Ureter (tissue), 1 donor: ENCODE measurements at places on chromosomes 4 and X.

DNA sequence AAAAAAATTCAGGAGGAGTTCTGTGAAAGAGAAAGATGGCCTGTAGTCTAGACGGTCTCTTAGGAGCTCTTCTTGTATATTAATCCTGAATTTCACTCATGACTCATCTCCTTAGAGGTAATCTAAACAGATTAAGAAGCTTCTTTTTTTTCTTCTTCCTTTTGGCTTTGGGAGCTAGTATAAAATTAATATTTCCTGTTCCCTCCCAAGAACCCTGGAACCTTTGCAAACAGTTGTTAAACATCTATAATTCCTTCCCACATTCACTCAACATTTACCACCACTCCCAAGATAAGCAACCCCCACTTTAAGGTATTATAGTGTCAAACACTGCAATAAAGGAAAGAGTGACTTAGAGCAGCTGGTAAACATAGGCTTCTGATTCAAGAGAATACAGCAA lies 146.4 kb upstream of the EDNRA start:
- DNase-seq = no peak

GRCh38 chrX:114272096-114272686 lies 311.7 kb upstream of the HTR2C start:
- no peak for DNase-seq

GRCh38 chrX:1813809-1814208 lies 198.9 kb downstream of the ASMT start:
- no peak for DNase-seq

GRCh38 chr4:131339137-131339536 lies 1810.0 kb upstream of the PCDH10 start:
- DNase-seq = no peak

DNA sequence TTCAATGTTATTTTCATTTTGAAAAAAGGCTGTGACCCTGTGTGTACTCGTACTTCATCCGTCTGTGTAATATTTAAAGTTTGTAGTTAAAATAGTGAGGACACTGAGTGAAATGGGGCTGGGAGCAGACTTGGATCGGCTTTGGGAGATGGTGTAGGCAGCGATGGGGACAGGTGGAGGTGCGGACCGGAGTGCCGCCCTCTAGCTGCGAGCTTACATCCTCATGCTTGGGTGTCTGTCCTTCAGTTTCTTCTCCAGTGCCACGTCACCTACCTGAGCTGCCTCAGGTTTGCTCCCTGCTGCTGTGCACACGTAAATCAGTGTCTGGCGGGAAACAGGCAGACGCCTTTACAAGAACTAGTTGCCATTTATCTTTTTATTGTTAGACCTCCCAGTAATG lies 146.1 kb downstream of the GPR143 start:
- DNase-seq = no peak

DNA sequence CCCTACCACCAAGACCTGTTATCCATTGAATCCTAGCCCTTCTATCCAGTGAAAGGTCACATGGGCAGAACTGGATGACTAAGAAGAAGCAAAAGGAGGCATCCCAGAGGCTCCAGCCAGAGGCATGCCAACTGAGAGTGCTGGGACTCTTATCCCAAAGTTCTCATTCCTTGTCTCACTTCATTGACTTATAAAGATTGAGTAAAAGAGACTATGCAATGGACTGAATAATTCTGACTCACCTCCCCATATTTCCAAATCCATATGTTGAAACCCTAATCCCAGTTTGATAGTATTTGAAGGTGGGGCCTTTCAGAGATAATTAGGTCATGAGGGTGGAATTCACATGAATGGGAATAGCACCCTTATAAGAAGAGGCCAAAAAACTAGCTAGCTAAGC lies 131.4 kb downstream of the COL25A1 start:
- no peak for DNase-seq

- no peak for DNase-seq
Observed at GRCh38 chr4:160142579-160142978, 1039.7 kb downstream of the RAPGEF2 start.

DNA sequence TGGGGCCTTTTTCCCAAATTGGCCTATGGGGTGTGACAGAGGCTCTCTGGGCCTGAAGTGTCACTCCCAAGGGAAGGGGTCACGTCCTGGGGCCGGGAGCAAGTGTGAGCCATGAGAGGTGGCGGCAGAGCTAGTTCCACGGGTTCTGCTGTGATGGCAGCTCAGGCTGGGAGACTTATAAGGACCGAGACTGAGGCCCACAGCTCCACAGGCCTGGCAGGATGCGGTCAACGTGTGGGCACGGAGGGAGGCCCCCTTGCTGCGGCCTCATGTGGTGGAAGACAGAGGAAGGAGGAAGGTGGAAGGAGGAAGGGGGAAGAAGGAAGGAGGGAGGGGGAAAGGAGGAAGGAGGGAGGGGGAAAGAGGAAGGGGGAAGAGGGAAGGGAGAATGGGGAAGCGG lies 7.2 kb upstream of the CPLX1 start:
- no peak for DNase-seq

DNA sequence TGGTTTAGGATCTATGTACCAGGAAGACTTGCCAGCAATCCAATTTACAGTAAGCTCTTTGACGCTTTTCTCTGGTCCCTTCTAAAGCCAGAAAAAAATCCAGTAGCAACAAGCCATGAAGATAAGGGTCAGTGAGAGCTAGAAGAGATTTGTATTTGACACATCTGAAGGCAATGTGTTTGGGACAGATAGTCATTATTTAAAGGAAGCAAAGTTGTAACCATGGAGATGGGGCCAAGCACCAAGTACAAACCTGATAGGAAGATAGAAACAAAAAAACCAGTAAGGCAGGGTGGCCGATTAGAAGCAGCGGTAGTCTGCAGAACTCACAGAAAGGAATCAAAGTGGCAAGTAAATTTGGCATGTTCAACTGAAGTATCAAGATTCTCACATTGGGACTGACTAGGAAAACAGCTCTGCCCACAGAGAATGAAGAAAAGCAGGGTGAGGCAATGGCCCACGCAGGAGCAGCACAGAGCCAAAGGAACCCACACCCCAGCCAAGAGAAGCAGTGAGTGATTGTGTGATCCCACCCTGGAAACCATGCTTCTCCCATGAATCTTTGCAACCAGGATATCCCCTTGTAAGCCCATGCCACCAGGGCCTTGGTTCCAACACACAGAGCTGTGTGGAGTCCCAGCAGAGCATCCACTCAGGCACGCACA lies 12.9 kb upstream of the C4orf54 start:
- no peak for DNase-seq

GRCh38 chr4:66639361-66639760 lies 905.9 kb downstream of the CENPC start:
- no peak for DNase-seq

GRCh38 chrX:131213400-131213799 lies 75.7 kb downstream of the IGSF1 start:
- DNase-seq = no peak

DNA sequence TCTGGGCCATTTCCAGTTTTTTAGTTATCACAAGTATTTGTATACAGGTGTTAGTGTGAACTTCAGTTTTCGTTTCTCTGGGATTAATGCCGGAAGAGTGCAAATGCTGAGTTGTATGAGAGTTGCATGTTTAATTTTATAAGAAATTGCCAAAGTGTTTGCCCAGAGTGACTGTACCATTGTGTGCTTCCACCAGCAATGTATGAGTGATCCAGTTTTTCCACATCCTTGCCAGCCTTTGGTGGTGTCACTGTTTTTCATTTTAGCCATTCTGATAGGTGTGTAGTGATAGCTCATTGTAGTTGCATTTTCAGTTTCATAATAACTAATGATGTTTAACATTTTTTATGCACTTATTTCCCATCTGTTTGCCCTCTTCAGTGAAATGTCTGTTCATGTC lies 18.4 kb downstream of the PLS3 start:
- DNase-seq = no peak

DNA sequence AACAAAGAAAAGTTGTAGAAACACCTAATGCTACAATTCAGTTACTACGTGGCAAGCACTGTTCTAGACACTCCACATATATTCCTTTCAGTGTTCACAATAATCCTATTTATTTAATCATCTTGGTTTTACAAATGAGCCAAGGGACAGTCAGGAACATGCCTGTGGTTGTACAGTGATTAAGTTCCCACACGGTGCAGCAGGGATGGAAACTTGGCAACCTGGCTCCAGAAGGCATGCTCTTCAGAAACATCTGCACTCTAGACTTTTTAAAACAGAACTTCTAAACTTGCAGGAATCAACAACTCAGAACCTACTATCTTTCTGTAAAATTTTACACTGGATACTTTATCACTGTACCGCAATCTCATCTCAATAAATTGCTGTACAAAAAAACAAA lies 32.1 kb downstream of the TAPT1 start:
- no peak for DNase-seq

DNA sequence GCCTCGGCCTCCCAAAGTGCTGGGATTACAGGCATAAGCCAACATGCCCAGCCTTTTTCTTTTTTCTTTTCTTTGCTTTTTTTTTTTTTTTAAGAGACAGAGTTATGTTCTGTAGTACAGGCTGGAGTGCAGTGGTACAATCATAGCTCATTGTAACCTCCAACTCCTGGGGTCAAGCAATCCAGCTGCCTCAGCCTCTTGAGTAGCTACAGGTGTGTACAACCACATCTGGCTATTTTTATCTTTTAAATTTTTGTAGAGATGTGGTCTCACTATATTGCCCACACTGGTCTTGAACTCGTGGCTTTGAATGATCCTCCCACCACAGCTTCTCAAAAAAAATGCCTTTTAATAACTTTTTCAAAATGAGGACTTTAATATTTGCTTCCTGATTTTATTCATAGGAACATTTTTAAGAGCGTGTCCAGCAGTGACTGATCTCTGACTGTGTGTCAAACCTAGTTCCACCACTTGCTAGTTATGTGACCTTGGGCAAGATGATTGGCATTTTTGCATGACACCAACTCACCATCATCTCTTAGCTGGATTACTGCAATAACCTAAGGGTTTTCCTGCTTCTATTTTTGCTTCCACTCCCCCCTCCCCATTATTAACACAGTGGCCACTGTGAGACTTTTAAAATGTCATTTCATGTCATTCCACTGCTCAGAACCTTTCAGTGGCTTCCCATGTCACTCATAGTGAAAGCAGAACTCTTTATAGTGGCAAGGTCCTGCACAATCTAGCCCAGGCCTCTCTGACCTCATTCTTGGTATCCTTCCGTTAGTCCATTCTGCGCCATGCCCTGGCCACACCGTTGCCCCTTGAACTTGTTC lies 4.5 kb upstream of the TNIP3 start:
- DNase-seq = no peak

DNA sequence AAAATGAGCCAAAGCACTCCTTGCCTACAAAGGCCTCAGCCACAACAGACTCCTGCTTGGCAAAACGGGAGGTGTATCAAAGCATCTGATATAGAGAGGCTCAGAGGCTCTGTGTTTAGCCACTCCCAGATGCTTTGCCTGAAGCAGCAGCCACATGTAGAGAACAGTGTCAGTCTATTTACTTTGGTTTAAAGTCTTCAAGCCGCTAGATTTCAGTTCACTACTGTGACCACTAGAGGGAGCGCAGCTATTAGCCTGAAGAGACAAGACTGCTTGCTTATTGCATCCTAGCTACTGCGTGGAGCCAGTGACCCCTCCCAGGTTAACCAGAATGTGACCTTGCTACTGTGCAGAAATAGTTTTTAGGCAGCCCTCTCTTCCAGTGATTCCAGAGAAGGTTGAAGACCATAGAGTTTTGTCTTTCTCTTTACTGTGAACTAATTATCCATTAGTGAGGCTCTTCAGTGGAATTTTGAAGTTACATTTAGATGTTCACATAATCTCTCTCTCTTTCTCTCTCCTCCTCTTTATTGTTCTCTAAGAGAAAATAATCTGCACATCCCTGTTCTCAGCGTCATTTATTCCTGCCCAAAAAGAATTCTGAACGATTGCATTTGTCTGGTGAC lies 39.3 kb downstream of the BMP3 start:
- DNase-seq = peak; percentile 78

DNA sequence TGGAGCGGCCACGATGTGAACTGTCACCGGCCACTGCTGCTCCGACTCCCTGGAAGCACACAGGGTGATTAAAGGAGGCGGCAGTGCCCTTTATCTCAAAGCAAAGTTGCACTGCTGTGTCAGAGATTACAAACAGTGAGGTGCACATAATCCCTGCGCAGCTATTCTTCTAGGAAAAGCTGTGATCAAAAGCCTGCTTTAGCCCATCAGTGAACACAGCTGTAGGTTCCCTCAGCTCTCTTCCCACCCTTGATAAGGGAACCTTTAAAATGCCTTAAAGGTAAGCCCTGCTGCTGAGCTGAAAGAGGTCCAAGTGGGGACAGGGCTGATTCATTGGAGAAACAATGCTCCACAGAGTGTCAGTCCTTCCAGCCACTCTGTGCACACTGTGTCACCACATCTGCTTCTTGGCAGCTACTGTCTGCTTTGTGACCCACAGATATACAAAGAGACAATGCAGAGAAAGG lies 127.6 kb downstream of the EIF4E start:
- DNase-seq = no peak

DNA sequence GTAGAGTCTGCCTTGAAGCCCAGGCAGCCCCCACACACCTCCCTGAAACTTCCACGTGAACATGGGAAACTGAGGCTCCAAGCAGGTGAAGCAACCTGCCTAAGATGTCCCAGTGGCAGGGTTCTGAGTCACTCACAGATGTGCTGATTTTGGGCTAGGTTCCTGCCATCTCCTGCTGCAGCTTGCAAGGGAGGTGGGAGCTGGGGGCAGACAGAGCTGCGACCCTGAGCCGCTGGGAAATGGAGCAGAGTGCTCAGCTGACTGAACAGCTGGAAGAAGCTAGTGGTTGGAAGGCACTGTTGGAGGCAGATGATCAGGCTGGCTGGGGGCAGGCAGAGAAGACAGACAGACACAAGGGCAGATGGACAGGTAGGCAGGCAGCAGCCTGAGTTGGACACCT lies 3.6 kb upstream of the FATE1 start:
- no peak for DNase-seq

DNA sequence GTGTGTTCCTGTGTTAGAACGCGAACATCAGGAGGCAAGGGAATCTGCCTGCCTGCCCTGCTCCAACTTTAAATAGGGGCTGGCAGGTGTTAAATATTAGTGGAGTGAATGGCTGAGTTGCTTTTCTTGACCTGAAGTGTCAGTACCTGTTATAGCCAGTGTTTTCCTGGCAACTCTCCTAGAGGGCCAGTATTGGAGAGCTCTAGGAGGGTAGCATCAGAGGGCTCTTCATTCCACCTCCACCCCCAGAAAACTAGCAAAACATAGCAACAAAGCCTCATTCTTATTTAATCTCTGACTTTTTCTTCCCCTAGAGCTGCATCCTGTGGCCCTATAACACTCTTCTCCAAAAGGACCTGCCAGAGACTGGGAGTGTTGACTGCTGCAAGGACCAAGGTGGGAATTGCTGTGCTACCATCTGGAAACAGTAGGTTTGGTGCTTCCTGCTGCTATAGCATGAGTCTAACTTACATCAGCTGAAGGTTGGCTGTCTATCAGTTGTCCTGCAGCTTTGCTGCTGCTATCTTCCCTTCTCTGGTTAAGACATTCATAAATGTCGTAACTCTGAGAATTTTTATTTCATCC lies 33.5 kb downstream of the SGMS2 start:
- DNase-seq = no peak

GRCh38 chrX:130120321-130120731 lies 10.0 kb upstream of the ELF4 start:
- DNase-seq = no peak

GRCh38 chr4:98850937-98851336 lies 78.0 kb downstream of the EIF4E start:
- no peak for DNase-seq

GRCh38 chr4:81472281-81473182 lies 825 bp upstream of the RASGEF1B start:
- DNase-seq = no peak
